Activated naive CD4-positive, alpha-beta T cell treated with anti-CD3 and anti-CD28 coated beads for 36 hours (primary cell): ENCODE measurements at places on chromosomes 7 and 10. TPM values are rescaled to one million over a fixed set of nuclear protein-coding genes. Genes with fewer than 3 reads are reported as not detected.

- H3K27ac ChIP-seq = no peak overlapping the region
- no peaks in the 10 kb centered on the region for H3K27me3 ChIP-seq
- no peak for DNase-seq
- no peaks in the 10 kb centered on the region for H3K36me3 ChIP-seq
- H3K4me1 ChIP-seq = peaks cover 6% of the 10 kb centered on the region
- no peak overlapping the region for H3K4me3 ChIP-seq
These were observed 30.3 kb downstream of the HACD1 start for GRCh38 chr10:17586821-17587234.

- no peak for DNase-seq
- no peak overlapping the region for H3K4me3 ChIP-seq
- H3K27ac ChIP-seq = no peak overlapping the region
- no peaks in the 10 kb centered on the region for H3K36me3 ChIP-seq
- H3K27me3 ChIP-seq = peaks cover 6% of the 10 kb centered on the region
These were observed 933.1 kb upstream of the LRRN3 start for GRCh38 chr7:110157631-110158362.

DNA sequence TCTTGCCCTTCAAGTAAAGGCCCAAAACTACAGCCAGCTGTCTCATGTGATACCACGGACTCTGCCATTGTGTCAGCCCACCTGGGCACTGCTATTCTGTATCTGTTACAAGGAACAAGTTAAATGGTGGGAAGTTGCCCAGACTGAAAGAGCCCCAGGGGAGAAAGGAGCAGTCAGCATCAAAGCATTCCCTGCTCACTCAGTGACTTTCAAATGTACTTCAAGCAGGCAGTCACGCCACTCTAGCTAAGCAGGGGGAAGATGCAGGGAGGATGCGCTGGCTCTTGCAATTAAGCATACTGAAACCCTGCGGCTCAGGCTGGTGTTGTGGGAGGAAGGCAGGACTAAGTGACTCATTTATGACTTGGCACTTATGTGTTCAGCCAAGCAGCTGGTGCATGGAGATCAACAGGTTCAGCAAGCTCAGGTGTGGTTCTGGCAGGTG, 1249.6 kb downstream of the TYW1 start:
- no peaks in the 10 kb centered on the region for H3K4me1 ChIP-seq
- no peak for DNase-seq
- H3K27ac ChIP-seq = no peak overlapping the region
- no peaks in the 10 kb centered on the region for H3K27me3 ChIP-seq

GRCh38 chr10:129954492-129955315, 9.4 kb downstream of the EBF3 start:
- no peak overlapping the region for H3K27ac ChIP-seq
- peaks cover 46% of the 10 kb centered on the region for H3K27me3 ChIP-seq
- H3K4me3 ChIP-seq = no peak overlapping the region
- no peak for DNase-seq
- no peaks in the 10 kb centered on the region for H3K36me3 ChIP-seq

DNA sequence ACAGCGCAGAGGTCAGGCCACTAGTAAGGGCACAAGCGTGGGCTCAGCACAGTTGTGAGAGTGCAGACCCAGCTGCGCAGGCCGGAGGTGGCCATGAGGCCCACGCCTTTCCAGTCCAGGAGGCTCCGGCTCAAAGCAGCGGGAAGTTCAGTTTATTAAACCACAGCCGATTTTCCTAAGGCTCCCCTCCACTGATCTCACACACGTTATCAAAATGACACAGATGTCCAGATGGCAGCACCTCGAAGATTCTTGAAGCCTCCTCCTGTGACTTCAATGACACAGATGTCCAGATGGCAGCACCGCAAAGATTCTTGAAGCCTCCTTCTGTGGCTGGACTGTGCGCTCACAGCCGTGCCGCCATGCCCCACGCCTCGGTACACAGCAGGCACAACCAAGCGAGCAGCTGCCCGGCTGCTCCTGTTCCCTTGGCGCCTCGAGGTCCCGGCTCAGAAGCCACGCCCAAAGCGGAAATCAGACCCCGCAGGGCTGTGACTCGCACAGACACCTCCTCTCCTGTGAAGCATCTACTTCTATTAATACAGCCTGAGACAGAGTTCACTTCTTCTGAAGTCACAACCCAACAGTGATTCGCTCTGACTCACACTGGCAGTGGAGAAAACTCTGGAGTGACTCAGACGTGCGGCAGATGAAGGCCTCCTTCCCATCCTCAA, 122.7 kb downstream of the MAD1L1 start:
- H3K27me3 ChIP-seq = no peaks in the 10 kb centered on the region
- peak overlapping the region; percentile 67 for H3K27ac ChIP-seq
- H3K4me1 ChIP-seq = peaks cover 35% of the 10 kb centered on the region
- peaks cover 9% of the 10 kb centered on the region for H3K36me3 ChIP-seq
- H3K4me3 ChIP-seq = no peak overlapping the region
- DNase-seq = peak; percentile 90

DNA sequence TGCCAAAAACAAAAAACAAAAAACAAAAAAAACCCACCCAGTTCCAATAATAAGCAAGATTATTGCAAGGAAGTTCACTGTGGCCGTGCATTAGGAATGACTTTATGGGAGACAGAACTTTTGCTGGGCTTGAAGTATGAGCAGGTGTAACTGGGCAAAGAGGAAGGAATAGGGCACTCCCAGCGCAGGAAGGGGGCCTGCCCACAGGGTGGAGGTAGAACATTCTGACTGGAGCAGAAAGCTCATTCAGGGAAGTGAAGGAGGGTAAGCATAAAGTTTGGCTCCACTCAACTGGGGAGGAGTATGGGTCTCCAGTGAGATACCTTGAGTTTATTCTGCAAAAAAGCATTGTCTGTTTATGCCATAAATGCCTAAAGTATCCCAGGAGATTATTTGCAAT, 42.1 kb upstream of the WIPF3 start:
- H3K27me3 ChIP-seq = peaks cover 10% of the 10 kb centered on the region
- no peaks in the 10 kb centered on the region for H3K36me3 ChIP-seq

GRCh38 chr10:10665750-10666149, 351.9 kb upstream of the CELF2 start:
- no peaks in the 10 kb centered on the region for H3K36me3 ChIP-seq
- no peaks in the 10 kb centered on the region for H3K4me1 ChIP-seq
- no peak overlapping the region for H3K4me3 ChIP-seq
- no peak overlapping the region for H3K27ac ChIP-seq
- peaks cover 25% of the 10 kb centered on the region for H3K27me3 ChIP-seq
- DNase-seq = no peak

DNA sequence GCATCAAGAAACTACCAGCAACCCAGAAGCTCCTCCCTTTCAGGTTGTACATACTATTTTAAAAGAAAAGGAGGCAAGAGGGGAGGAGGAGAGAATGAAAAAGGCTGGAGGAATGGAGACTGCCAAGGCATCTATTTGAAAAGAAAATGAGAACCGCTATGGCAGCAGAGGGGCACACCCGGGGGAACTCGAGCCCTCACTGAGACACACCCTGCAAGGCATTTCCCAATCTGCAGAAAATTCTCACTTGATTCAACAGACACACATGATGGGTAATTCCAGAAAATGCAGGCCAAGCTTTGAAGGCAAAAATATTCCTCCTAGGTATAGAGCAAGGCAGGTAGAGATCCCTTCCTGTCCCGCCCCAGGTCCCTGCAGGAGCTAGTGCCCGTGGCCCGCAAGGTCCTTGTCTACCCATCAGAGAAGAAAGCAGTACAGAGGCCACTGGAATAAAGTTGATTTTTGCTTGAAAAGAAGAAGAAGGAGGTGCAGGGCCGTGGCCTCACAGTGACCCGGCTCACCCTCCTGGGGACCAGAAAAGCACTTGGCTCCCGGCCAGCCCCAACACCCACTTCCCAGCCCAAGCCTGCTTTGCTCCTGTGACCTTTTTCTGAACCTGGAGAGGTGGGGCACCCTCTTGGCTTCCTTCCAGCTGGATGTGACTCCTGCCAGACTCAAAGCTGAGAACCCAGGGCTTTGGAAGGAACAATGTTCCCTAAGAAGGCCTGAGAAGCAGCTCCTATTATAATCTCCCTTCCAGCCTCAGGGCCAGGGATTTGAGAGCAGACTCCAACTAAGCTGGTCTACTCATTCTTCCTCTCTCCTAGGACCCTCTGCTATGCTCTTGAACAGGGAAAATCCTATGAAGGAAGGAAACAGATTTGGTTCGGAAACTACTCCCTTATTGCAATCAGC, 6.2 kb upstream of the PIK3CG start:
- DNase-seq = no peak
- no peaks in the 10 kb centered on the region for H3K36me3 ChIP-seq
- H3K27me3 ChIP-seq = no peaks in the 10 kb centered on the region
- H3K4me1 ChIP-seq = peaks cover 29% of the 10 kb centered on the region
- no peak overlapping the region for H3K27ac ChIP-seq

GRCh38 chr10:58189269-58189668, 78.4 kb downstream of the IPMK start:
- no peaks in the 10 kb centered on the region for H3K36me3 ChIP-seq
- H3K27me3 ChIP-seq = peaks cover 14% of the 10 kb centered on the region
- no peak for DNase-seq
- H3K27ac ChIP-seq = no peak overlapping the region
- no peak overlapping the region for H3K4me3 ChIP-seq
- no peaks in the 10 kb centered on the region for H3K4me1 ChIP-seq

GRCh38 chr7:140403878-140404564, at the start of gene RAB19:
RAB19 (plus strand) TSS chr7:140404058; CDS start chr7:140407647, 3,589 bp downstream.
- H3K27me3 ChIP-seq = no peaks in the 10 kb centered on the region
- peaks cover 2% of the 10 kb centered on the region for H3K36me3 ChIP-seq
- peak within 1 kb of the TSS; percentile 82 for H3K4me3 ChIP-seq
- peak within 1 kb of the TSS; percentile 86 for H3K27ac ChIP-seq

GRCh38 chr10:9018195-9019173, 964.0 kb downstream of the GATA3 start:
- no peak overlapping the region for H3K4me3 ChIP-seq
- no peak overlapping the region for H3K27ac ChIP-seq
- peaks cover 11% of the 10 kb centered on the region for H3K27me3 ChIP-seq
- H3K4me1 ChIP-seq = peaks cover 4% of the 10 kb centered on the region

GRCh38 chr7:111196655-111197054, 105.7 kb downstream of the LRRN3 start:
- DNase-seq = no peak
- peaks cover 7% of the 10 kb centered on the region for H3K4me1 ChIP-seq
- H3K36me3 ChIP-seq = peaks cover 2% of the 10 kb centered on the region
- H3K4me3 ChIP-seq = no peak overlapping the region

GRCh38 chr7:53070883-53071282, 35.5 kb downstream of the POM121L12 start:
- H3K36me3 ChIP-seq = no peaks in the 10 kb centered on the region
- no peak overlapping the region for H3K27ac ChIP-seq
- DNase-seq = no peak
- no peaks in the 10 kb centered on the region for H3K4me1 ChIP-seq
- no peak overlapping the region for H3K4me3 ChIP-seq

DNA sequence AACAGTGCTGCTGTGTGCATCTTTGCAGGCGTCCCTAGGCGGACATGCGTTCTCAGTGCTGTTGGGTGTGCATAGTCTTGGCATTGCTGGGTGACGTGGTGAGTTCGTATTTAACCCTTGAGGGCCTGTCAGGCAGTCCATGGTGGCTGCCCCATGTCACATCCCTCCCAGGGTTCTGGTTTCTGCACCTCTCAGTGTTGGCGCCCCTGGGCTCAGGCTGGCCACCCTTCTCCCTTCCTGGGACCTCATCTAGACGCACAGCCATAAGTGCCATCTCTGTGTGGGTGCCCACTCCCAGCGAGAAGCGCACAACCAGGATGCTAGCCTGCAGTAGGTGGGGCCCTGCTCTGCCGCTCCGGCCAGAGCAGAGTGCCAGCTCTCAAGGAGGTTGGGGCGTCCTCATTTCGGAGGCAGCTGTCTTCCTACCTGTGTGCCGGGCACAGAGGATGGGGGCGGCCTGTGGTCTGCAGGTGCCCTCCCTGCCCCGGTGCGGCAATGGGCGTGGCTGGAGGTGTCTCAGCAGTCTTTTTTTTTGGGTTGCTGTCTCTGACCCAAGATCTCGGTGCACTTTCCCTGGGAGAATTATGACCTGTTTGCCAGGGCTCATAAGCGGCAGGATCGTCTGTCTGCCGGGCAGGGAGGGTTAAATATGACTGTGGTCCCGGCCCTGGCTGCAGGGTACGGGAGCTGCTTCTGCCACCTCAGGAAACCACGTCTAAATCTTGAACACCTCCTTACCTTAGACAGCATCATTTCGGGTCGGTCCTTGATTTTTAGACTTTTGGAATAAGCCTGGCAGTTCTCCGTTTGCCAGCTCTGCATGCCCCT, 6.5 kb downstream of the INPP5A start:
- DNase-seq = no peak

- DNase-seq = no peak
- H3K4me1 ChIP-seq = peaks cover 7% of the 10 kb centered on the region
These were observed 122.9 kb downstream of the NPY start for GRCh38 chr7:24406789-24407299.

GRCh38 chr10:108560488-108560887, 1362.8 kb downstream of the XPNPEP1 start:
- no peak overlapping the region for H3K27ac ChIP-seq
- no peak for DNase-seq
- no peak overlapping the region for H3K4me3 ChIP-seq

GRCh38 chr7:101896316-101896715, 78.9 kb downstream of the CUX1 start:
- H3K27ac ChIP-seq = no peak overlapping the region
- no peak for DNase-seq
- H3K4me1 ChIP-seq = peaks cover 5% of the 10 kb centered on the region
- no peaks in the 10 kb centered on the region for H3K27me3 ChIP-seq

DNA sequence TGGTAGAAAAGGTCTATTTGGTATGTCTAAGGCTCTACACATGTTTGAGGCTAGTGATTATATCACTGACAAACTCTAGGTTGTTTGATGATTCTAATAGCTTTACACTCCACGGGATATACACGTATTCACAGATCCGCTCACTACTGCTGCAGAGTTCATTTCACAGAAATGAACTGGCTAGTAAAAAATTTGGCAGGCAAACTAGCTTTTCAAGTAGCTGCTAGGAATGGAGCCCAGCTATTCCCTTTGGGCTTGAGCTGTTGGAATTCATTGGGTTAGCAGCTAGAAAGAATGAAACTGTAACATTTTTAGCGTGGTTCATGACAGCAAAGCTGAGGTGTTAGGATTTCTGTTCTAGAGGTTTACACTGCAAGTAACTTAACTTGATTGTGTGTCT, 37.6 kb downstream of the R3HCC1L start:
- no peak overlapping the region for H3K4me3 ChIP-seq
- H3K4me1 ChIP-seq = peaks cover 12% of the 10 kb centered on the region
- no peaks in the 10 kb centered on the region for H3K27me3 ChIP-seq
- H3K27ac ChIP-seq = no peak overlapping the region
- H3K36me3 ChIP-seq = peaks cover 26% of the 10 kb centered on the region
- DNase-seq = no peak

DNA sequence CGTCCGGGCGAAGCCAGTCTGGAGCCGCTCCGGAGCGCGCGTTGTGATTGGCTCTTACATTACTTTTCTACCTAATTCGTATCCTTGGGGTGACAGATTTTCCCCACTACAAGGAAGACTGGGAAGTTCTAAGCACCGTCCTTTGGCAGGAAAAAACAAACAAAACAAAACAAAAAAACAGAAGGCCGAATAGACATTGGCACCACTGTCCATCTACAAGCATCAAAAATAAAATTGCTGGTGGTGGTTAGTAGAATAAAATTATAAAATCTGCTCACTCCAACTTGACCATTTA, 651 bp upstream of the SKAP2 start:
- peak overlapping the region; percentile 83 for H3K4me3 ChIP-seq
- DNase-seq = no peak

Gene GSTO2
- 3.0 TPM for total RNA-seq

Gene TEX36
- total RNA-seq = not detected

Gene LRIT1
- not detected for total RNA-seq

Gene CALCR
- total RNA-seq = not detected

Gene EN2
- not detected for total RNA-seq

Gene OR2A1
- total RNA-seq = not detected

Gene UPK3B
- total RNA-seq = not detected

Gene CHRM2
- total RNA-seq = not detected

Gene TLX1
- not detected for total RNA-seq

Gene ANAPC16
- 128 TPM for total RNA-seq

Gene BMPER
- total RNA-seq = not detected

Gene NUDCD3
- 81.1 TPM for total RNA-seq

Gene RHOBTB1
- total RNA-seq = not detected

Gene PITX3
- total RNA-seq = not detected
